ENCODE measurements at places on chromosomes 16 and 17. TPM values are rescaled to one million over a fixed set of nuclear protein-coding genes. Genes with fewer than 3 reads are reported as not detected.

RBFOX1 gene
- not detected for total RNA-seq

SEC14L5 gene
- not detected for total RNA-seq

TBC1D3C gene
- not detected for total RNA-seq

GAS2L2 gene
- 0.05 TPM for total RNA-seq

PHOSPHO1 gene
- not detected for total RNA-seq

RRAD gene
- 0.50 TPM for total RNA-seq

MMP28 gene
- total RNA-seq = not detected

ACSM3 gene
- total RNA-seq = 4.6 TPM

MGAT5B gene
- total RNA-seq = 0.21 TPM

MYH13 gene
- total RNA-seq = not detected

MFAP4 gene
- total RNA-seq = 0.48 TPM

DRG2 gene
- total RNA-seq = 68.5 TPM

MYL11 gene
- 0.76 TPM for total RNA-seq

DNA sequence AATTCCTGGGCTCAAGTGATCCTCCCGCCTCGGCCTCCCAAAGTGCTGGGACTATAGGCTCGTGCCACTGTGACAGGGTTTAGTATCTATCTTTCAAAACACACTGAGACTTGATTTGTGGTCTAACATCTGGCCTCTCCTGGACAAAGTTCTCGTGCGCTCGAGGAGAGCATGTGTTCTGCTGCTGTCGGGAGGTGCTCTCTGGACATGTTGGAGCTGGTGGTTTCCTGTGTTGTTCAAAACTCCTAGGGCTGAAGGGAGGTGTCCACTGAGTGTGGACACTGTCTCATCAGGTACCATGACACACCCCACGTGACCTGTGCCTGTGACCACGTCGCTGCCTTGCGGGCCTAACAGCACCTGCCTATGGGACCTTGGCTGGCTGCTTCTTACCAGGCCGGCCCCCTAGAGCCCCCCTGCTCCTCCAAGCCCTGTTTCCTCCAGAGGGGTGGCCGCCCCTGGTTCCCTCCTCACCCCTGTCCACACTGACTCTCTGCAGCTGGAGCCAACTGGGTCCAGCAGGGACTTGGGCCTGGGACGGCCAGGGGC lies 5.6 kb downstream of the RFNG start:
- no peak for DNase-seq

DNA sequence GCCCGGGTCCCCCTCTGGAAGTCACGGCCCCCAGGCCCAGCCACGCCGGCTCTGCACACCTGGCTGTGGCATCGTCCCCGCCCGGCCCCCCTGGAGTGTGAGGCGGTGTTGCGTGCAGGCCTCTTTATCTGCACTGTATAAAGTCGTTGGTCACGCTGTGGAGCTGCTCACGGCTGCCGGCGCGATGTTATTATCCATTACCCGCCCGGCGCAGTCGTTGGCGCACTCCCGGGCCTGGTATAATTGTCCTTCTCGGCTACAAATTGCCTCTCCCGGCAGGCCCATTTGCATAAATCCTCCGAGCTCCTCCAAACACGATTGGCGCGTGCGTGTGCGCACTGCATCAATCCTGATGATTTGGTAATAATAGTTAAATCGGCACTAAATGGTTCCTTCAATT lies 57.8 kb downstream of the BAHCC1 start:
- DNase-seq = no peak

DNA sequence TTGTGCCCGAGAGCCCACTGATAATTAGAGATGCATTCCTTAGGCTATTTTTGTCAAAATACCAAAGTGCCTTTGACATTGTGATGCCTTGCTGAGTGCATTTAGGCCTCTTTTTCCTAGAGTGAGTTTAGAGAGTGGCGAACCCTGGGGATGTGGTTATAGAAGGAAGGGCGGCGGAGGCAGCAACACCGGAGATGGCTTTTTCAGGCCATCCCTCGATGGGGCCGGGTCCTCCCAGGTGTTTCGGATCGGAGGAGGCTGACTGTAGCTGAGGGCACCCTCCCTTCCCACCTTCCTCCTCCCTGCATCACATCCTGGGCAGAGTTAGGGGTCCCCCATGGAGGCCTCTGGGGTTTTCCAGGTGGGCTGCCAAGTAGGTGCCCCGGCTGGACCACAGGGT lies 6.6 kb upstream of the SNAI3 start:
- DNase-seq = no peak

DNA sequence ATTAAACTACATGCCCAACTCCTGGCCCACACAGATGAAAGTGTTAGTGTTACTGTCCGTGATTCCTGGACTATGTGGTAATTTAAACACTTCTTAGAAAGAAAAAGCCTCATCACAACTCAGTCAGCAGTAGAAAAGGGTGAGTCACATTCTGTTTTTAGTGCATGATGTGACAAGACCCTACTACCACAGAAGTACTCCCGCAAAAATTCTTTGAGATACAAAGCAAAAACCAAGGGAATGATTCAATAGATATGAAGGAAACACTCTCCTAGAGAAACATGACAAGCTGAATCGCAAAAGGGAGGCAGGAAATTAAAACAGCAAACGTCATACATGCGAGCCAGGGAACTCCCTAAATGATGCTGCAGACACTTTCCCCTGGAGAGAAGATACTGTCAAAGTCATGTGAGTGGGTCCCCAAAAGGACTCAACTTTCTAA lies 14.4 kb downstream of the SNN start:
- DNase-seq = no peak

- DNase-seq = no peak
Measured at GRCh38 chr16:89923640-89924296, 626 bp downstream of the TUBB3 start.

DNA sequence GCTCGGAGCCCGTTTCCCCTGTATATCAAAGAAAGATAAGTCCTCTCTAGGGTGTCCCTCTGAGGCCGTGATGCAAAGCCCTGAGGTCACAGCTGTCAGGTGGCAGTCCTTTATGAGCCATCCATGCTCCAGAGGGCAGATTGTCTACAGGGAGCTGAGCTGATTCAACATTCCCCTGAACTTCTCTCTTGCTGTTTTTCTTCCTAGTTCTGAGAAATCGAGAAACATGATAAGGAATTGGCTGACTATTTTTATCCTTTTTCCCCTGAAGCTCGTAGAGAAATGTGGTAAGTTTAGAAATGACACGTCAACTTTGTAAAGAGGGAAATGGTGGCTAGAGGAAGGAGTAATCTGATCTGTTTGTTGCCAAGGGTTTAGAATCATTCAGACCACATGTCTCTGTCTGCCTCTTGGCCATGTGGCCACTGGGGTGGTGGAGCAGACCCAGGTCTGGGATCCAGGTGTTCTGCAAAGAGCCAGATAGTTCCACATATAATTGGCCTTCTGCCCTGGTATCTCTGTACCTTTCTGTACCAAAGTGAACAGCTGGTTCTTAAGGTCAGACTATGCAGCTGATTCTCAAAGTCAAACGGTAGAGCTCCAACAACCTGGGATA lies 3.5 kb downstream of the CTNS start:
- no peak for DNase-seq

GRCh38 chr17:50147841-50148225 lies 2.6 kb downstream of the PPP1R9B start:
- DNase-seq = no peak

- no peak for DNase-seq
Measured at GRCh38 chr17:65109990-65110680, 27.0 kb upstream of the RGS9 start.

DNA sequence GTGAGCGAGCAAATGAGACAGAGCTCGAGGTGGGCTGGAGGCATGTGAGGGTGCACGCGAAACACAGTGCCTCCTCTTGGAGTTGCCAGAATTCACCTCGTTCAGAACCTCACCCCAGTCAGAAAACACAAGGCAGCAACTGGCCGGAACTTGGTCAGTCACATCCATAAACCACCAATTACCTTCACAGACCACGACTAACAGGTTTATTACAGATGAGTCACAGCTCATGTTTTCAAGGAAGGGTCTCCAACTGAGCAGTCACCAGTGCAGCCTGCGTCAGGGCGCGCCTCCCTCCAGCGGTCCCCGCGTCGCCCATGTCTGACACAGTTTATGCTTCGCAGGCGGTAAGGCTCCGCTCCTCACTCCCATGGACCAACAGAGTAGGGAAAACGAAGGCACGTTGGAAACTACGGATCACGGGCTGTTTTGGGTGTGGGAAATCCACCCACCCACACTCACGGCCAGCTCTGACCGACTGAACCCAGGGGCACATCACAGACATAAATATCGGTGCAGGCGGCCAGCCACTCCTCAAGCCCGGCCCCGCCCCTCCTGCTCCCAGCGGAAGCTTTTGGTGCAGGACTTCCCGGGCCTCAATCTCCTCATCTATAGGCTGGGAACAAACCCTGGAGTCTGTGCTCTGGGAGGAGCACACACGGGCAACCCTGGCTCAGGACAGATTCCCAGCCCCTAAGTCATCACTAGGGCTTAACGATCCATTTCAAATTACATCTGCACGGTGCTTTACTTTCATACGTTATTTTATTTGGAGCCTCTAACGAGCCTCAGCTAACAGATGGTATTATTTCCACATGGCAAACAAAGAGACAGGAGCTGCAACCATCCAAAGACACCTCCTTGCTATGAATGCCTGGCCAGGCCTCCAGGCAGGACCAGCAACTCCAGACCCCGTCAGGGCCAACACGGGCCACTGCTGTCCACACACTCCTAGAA lies 126.3 kb downstream of the ZNF778 start:
- no peak for DNase-seq

GRCh38 chr17:19728084-19728495 lies 11.7 kb upstream of the SLC47A2 start:
- no peak for DNase-seq

DNA sequence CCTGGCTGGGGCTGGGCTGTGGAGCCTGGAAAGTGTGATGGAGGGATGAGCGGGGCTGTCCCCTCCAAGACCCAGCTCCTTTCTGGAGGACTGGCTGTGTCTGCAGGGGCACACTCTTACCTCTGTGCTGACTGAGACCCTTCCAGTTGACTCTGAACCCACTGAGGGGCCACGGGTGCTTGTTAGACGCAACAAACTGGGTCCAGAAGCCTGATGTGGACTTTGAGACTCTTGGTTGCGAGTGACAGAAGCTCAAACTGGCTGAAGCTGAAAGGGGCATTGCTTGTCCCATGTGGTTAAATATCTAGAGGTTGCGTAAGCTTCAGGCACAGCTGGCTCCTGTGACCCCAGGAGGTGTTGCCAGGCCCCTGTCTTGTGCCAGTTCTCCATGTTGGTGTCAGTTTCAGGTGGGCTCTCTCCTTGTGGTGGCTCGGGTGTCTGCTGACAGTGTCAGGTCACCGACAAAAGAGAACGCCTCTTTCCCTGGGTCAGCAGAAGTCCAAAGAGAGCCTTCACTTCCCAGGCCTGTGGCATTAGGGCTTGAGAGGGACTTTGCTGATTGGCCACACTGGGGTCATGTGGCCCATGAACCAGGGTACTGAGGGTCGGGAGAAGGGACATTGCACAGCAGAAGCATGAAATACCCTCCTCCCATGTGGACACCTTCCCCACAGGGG lies 16.7 kb downstream of the ADCY7 start:
- DNase-seq = no peak

GRCh38 chr16:31664683-31665482 lies 137.2 kb downstream of the AHSP start:
- no peak for DNase-seq

DNA sequence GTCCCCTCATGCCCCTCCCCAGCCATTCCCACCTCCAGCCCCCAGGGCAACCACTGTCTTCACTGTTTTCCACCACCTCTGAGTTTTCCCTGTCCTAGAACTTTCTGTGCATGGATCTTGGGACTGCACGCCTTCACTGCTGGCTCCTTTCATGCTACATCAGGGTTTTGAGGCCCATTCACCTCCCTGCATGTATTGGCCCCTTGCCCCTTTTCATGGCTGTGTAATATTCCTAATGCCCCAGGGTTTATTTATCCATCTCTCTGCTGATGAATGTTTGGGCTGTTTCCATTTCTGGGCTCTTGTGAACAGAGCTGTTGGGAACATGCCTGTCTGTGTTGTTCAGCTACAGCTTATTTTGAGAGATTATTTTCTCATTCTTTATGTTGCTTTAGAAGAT lies 205.0 kb downstream of the RBFOX3 start:
- no peak for DNase-seq

All from activated T-cell treated with anti-CD3 and anti-CD28 coated beads, Interleukin-2, amount 50 U/mL, for 4 hours (primary cell).